ENCODE measurements at places on chromosomes 5 and 9. TPM values are rescaled to one million over a fixed set of nuclear protein-coding genes. Genes with fewer than 3 reads are reported as not detected.

IL9 gene
- not detected for total RNA-seq

SLC22A4 gene
- total RNA-seq, result 2.8 TPM

ENC1 gene
- 70.8 TPM for total RNA-seq

IFNE gene
- 1.8 TPM for total RNA-seq

LRSAM1 gene
- total RNA-seq, result 3.3 TPM

FLT4 gene
- under 0.01 TPM for total RNA-seq

PCDHGA9 gene
- 3.9 TPM for total RNA-seq

GHR gene
- 1.1 TPM for total RNA-seq

UBE2B gene
- total RNA-seq, result 6.3 TPM

ADAMTSL1 gene
- total RNA-seq, result 49.2 TPM

NR4A3 gene
- 1.9 TPM for total RNA-seq

RASGEF1C gene
- not detected for total RNA-seq

LTC4S gene
- not detected for total RNA-seq

PPP1R26 gene
- total RNA-seq, result 3.8 TPM

PTPN3 gene
- 0.72 TPM for total RNA-seq

CATSPER3 gene
- total RNA-seq, result under 0.01 TPM

SAXO1 gene
- total RNA-seq, result under 0.01 TPM

RNF224 gene
- not detected for total RNA-seq

TTC23L gene
- total RNA-seq, result under 0.01 TPM

RGP1 gene
- 10.2 TPM for total RNA-seq
